Cortex of kidney (tissue), 1 donor: ENCODE measurements at places on chromosomes 12 and 14.

GRCh38 chr12:22477894-22478287 is 66.5 kb downstream of the C2CD5 start:
- no peak for DNase-seq

DNA sequence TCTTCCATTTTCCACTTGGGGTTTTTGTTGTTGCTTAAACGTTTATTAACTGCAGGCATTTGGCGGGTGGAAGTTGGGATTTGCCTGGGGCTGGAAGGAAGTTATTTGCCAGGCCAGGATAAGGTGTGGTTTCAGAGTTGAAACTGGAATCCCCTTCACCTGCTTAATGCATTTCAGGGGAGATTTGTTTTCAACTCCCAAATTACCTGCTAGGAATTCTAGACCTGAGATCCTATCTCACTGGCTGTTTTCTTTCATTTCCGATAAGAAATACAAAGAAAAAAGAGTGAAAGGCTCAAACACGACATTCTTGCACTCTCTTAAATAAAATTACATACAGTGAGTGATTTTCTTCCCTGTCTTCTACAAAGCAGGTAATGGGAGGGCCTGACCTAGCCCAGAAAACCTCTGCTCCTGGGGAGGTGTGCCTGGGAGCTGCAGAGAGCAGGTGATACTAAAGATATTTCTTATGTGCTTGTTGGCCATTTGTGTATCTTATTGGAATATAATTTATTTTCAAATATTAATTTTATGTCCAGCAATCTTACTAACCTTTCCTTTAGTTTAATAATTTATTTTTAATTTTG is 278.2 kb downstream of the ZFP36L1 start:
- DNase-seq, result no peak

GRCh38 chr14:60561845-60562746 is 53.1 kb downstream of the SIX6 start:
- DNase-seq, result no peak

DNA sequence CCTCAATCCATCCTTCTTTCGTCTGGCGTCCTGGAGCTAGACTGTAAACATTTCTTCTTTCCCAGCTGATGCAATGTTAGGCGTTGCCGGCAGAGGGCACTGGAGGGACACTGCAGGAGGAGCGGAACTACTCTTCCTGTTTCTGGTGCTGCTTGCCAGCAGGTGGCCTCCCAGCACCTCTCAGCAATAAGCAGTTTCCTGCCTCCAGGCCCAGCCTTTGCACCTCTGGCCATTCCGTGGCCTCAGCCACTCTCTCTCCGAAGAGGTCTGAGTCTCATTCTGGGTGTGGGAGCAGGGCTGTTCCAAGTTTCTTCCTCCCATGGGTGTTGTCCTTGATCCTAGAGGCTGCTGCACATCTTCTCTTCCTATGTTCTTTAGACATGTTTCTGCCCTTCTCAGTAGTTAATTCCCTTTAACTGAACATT is 7.5 kb upstream of the ASPG start:
- no peak for DNase-seq

DNA sequence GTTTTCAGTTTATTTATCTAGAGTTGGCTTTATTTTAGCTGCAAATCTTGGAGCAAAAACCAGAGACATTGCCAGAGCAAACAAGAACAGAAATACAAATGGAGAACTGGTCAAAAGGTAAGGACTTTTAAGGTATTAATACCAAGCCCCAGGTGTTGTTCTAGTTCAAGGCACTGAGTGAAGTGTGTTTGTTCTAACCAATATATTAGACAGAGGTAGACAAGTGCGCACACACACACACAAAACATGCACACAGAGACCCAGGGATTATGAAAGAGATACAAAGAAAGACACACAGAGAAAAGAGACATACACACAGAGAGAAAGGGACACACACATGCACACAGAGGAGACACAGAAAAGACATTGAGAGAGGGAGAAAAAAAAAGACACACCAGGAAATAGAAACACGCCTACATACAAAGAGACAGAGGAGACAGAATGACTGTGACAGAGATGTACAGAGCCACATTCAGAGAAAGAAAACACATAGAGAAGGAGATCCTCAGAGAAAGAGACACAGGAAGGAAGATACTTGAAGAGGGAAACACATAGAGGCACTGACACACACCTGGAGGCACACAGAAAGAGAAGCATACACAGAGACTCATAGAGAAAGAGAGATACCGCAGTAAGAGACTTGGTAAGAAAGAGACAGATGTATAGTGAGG is 50.2 kb downstream of the MIPOL1 start:
- DNase-seq, result no peak

DNA sequence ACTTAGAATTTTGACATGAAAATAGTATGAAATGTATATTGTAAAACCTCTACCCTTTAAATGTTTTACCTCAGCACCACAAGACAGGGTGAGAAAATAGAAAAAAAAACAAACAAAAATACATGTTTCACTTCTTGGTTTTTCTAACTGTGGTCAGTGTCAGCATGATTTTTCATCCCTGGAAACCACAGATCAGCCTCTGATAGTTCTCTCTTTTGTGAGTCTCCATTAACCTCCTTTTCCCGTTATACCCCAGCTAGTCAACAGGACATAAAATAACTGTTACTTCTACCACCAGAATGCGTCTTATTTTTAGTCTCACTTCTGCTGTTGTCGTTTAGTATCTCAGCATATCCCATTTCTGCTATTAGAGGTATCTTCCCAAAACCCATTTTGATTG is 48.3 kb upstream of the KCNMB4 start:
- DNase-seq, result no peak

DNA sequence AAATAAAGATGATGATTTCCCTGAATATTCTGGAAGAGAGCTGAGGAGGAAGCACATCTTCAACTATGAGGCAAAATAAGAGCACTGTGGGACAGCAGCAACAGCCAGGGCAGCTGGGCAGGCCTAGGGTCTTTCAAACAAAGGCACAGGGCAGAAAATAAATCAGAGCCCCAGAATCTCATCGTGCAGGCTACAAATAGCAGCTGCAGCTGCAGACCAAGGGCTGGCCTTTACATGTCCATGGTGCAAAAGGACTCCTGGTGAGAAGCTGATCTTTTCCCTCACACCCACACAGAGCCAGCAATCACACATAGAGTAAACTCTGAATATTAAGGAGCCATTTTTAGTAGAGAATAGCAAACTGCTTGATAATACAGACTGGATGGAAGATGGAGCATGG is 13.6 kb upstream of the MYBPC1 start:
- DNase-seq, result no peak

DNA sequence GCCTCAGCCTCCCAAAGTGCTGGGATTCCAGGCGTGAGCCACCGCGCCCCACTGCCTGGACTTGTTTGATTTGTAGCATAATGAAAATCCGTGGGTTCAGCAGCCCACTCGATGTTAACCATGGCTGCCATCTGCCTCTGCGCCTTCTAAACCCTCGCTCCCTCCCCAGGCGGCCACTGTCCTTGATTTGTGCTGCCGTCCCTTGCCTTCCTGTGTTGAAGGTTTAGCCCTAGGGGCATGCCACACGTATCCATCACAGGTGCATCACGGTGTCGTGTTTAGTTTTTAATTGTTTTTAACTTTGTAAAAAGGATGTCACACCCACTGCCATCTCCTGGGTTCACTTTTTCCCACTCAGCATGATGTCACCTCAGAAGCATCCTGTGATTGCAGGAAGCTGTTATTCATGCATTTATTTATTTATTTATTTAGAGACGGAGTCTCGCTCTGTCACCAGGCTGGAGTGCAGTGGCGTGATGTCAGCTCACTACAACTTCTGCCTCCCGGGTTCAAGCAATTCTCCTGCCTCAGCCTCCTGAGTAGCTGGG is 24.5 kb upstream of the ULK1 start:
- DNase-seq, result no peak

DNA sequence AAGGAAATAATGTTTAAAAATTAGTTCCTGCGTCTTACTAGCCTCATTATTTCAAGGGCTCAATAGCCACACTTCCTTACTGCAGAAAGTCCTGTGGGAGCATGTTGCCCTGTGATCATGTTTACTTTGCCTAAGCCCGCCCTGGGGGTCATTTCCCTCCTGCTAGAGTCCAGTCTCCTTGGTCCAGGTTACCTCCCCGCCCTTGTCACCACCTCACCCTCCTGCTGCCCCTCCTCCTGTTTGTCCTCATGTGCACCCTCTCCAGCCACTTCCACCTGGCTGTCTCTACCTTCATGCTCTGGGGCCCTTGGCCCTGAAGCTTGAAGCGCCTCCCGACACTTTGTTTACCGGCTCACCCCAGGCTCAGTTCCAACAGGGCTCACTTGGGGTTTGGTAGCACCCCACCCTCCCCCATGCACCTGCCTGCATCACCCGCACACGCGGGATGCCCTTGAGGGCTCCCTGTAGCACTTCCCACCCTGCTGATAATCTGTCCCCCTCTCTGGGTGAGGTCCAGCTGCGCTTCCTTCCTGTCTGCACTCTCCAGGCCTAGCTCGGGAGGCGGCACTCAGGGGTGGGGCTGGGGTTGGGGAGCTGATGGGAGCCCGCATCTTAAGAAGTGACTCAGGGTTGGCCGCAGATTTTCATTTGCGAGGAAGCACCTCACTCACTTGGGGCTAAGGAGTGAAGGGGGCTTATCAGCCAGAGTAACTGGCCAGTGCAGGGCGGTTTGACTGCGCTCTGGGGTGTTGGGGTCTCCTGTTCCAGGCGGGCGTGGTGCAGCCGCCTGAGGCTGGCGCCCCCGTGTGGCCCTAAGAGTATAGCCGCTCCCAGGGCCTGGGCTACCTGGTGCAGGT is 40.1 kb downstream of the SMIM41 start:
- no peak for DNase-seq

DNA sequence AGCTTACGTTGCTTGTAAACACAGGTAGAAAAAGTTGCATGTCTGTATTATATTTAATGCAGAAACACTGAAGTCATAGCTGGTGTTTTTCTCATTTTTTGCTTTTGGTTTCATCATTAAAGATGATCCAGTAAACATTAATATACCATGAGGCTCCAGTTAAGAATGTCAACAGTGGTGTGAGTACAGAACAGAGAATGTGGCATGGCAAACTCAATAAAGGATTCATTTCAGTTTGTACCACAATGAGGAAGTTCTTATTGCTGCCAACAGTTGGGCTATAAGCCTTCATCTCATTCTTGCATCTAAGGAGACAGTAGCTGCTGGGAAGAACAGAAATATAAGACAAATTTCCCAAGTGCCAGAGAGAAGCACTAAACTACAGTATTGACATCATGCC is 72.1 kb upstream of the ST8SIA1 start:
- DNase-seq, result no peak

- DNase-seq, result no peak
These were observed 157.4 kb downstream of the EFCAB11 start for GRCh38 chr14:89797148-89797547.

DNA sequence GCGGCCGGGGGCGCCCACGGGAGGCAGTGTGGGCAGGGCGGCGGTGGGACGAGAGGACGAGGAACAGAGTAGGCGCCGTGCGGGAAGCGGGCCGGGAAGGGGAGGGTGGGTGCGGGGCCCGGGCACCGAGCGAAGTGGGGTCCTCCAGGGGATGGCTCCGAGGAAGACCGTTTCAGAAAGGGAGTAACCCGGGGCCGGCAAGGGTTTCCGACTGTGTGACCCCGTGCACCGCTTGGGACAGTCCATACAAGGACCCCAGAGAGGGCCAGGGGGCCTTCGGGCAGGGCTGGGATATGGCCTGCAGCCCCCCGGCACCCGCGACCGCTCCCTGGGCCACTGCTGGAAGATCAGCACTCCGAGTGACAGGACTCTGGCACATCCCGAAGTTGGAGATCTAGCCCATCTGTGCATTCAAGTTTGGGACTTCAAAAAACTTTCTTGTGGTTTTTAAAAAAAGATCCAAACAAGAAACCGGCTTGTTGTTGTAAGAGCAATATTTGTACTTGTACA is 448 bp downstream of the TSPAN9 start:
- DNase-seq, result no peak

GRCh38 chr14:90179357-90179756 is 77.0 kb upstream of the PSMC1 start:
- no peak for DNase-seq

- DNase-seq, result no peak
These were observed 19.7 kb downstream of the GALNT9 start for GRCh38 chr12:132309596-132310086.

DNA sequence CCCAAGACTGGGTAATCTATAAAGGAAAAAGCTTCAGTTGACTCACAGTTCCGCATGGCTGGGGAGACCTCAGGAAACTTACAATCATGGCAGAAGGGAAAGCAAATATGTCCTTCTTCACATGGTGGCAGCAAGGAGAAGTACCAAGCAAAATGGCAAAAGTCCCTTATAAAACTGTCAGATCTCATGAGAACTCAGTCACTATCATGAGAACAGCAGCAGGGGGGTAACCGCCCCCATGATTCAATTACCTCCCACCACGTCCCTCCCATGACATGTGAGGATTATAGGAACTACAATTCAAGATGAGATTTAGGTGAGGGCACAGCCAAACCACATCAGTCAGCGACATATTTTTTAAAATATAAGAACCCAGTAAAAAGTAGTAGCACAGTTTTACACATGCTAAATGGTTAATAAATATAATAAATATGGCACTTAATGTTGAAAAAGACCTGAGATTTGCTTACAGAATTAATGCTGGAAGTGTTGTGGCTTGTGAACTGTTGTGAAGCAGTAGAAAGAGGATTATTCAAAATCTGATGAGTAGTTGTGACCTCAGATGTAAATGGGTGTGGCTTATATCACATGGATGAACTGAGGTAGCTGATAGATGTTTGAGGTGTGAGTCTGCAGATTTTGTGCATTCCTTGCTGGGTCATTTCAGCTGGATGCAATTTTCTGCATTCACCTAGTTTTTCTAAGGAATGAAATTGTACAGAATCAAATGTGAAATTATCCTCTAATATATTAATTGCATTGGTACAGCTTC is 46.9 kb upstream of the CHPT1 start:
- no peak for DNase-seq

DNA sequence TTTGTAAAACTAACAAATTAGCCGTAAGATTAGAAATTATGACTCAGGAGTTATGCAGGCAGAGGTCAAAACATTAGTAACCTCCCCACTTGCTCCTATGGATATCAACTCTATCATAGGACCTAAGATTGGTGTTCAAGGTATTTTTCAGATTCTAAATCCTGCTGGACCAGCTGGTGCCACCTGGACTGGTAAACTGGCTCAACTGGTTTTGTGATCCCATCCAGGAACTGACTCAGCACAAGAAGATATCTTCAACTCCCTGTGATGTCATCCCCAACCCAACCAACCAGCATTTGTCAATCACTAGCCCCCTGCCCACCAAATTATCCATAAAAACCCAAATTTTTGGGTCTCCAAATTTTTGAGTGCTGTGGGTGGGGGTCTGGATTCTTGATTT is 98.1 kb upstream of the OR4E1 start:
- no peak for DNase-seq

DNA sequence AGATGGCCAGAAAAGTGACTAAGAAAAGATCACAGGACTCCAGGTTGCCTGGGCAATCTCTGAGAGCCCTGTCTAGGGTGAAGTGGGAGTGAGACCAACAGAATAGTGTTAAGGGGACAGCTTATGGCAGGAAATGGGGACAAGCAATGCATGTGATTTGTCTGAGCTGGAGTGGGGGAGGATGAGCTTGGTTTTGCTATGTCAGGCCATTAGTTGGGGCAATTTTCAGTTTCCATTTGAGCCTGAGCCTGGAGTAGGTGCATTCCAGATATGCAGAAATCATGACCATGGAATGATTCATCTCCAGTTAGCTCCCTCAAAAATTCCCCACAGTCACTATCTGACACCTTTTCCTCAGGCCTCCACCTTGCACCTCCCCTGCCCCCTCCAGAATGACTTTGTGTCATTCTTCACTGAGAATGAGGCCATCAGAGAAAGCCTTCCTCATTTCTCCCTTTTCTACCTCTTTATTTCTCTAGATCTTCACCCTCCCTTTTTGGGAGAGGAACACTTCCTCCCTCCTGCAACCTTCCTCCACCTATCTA is 150.9 kb upstream of the PLEKHG7 start:
- no peak for DNase-seq

GRCh38 chr12:120872487-120872886 is 31.7 kb downstream of the SPPL3 start:
- no peak for DNase-seq
